Activated CD4-positive, alpha-beta T cell treated with anti-CD3 and anti-CD28 coated beads for 1 hour (primary cell): ENCODE measurements at places on chromosomes 6 and 20.

GRCh38 chr6:44524476-44525227, 137.1 kb downstream of the CDC5L start:
- no peak for DNase-seq

GRCh38 chr6:157488716-157489118, 107.7 kb downstream of the ZDHHC14 start:
- no peak for DNase-seq

DNA sequence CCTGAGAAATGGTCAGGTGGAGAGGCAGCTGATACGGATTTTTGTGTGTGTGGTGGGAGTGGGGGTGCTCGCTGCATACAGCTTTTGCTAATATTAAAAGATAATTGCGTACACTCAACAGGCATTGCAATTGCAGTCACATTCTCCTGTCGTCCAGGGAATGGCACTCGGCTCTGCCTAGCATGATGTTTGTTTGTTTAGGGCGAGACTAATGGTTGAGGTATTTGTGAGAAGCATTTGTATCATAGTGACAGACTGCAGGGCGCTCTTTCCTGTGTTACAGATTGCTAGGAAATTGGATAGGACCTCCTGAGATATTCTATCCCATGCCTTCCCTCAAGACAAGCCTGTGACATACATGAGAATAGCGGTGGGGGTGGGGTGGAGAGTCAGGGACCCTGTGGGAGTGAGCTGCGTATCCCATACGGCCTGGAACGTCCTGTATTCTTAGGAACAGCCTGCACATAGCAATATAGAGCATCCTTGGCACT, 207.4 kb downstream of the SOX4 start:
- DNase-seq: no peak

DNA sequence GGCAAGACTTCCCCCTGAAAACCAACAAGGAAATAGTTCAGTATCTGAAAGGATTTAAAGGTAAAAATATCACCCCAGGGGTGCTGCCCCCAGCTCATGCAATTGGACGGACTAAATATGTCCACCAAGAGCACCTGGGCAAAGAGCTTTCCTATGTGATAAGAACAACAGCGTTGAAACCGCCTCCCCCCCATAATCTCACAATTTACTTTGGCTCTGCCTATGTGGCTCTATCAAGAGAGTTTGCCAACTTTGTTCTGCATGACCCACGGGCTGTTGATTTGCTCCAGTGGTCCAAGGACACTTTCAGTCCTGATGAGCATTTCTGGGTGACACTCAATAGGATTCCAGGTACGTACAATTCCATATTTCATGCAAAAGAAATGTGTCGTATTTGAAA, 35.8 kb downstream of the GCNT2 start:
- DNase-seq: no peak

DNA sequence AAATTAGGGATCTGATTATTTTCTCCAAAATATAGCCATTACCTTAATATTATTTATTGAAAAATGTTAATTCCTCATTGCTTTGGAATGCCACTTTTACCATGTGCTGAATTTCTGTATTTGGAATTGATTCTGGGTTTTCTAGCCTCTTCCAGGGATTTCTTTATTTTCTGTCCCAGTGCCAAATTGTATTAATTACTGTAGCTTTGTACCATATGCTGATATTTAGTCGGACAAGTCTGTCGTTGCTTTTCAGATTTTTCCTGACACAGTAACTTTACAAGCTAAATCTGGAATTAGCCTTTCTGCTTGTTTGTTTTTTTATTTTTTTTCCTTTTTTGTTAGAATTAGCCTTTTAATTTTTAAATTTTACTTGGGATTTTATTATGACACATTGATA, 10.9 kb upstream of the TMEM14B start:
- no peak for DNase-seq

DNA sequence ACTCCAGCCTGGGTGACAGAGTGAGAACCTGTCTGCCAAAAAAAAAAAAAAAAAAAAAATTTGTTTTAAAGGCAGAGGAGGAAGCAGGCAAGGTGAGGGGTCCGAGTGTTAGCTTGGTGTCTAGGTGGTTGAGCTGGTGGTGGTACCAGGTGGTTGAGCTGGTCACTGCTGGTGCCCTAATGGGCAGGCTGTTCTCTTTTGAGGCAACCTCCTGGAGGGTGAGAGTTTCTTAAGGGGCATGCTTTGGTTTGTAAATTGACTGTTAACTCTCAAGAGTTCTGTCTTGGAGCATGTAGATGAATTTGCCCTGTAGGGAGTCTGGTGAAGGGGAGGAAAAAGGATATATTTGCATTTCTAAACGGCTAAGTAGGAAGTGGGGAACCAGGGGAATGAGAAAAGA, 52.7 kb downstream of the BANF2 start:
- DNase-seq: no peak

- no peak for DNase-seq
Measured at GRCh38 chr20:23027721-23028120, 7.4 kb upstream of the SSTR4 start.

- DNase-seq: no peak
Measured at GRCh38 chr6:35691027-35691824, 2.5 kb upstream of the FKBP5 start.

GRCh38 chr6:23184351-23184750, 615.0 kb downstream of the HDGFL1 start:
- no peak for DNase-seq

DNA sequence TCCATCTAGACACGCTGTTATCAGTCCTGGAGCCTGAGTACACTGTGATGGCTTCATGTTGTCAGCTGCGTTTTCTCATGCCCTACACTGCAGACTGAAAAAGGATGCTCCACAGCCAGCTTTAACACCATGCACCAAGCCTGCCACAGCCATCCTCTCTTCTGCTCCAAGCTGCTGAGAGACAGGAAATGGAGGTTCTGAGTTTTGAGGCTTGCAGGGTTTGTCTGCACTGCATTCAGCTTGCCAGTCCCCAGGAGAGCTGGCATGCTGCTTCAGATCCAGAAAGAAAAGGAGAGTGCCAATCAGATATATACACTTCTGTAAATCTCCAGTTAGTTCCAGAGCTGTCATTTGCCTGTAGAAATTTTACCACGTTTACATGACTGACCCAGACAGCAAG, 550.7 kb upstream of the FLRT3 start:
- DNase-seq: no peak

GRCh38 chr6:33745548-33745947, 1.2 kb downstream of the IP6K3 start:
- DNase-seq: no peak

DNA sequence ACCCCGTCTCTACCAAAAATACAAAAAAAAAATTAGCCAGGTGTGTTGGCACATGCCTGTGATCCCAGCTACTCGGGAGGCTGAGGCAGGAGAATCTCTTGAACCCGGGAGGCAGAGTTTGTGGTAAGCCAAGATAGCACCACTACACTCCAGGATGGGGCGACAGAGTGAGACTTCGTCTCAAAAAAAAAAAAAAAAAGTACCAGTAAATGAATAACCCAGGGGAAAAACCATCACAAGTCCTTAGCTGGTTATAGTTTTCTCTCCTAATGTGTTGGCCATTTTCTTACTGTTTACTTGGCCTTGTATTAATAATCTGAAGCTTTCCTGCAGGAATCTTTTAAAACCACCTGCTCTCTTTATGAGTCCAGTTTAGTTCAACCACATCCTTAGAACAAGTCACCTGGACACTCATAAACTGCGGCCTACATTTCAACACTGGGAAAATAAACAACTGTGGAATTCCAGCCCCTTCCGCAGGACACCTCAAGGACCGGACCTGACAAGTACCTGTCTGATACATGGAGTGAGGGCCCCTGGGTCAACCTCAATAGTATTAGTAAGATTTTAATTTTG, 102.6 kb downstream of the ATP9A start:
- DNase-seq: no peak

- DNase-seq: no peak
Measured at GRCh38 chr20:31869942-31870725, at the start of the genes DUSP15 and TTLL9. DUSP15 (minus strand) TSS chr20:31870527; CDS start chr20:31870337, 190 bp downstream. TTLL9 (plus strand) TSS chr20:31870634; CDS start chr20:31871127, 493 bp downstream.

- no peak for DNase-seq
Measured at GRCh38 chr20:10498200-10498599, 63.1 kb downstream of the SLX4IP start.

GRCh38 chr20:33667676-33668465, 1.1 kb downstream of the ACTL10 start:
- DNase-seq: peak; percentile 69

DNA sequence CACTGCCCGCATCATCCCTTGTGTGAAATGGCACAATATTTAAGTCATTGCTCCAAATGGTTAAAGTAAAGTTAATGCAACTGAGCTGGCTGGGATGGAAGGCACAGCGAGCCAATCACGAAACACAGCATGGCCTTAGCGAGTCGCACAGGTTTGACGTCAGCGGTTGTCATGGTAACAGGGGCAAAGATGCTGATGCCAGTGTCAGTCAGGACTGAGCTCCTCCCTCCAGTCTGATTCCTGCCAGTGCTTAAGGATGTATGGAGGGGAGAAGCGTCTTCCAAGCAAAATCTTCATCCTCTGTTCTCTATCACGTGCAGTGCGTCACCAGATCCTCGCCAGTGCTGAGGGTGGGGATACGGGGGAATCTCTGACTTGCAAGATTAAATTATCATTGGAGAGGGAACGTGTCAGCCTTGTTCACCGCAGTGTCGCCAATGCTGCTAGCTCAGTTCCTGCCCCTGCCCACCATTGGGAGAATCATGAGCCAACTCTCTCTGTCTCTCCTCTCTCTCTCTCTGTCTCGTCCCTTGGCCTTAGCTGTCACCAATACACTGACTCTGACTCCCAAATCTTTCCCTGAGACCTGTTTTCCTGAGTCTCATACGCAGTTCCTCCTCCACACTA, 24.5 kb downstream of the TSPYL4 start:
- DNase-seq: no peak
